CD4-positive, alpha-beta memory T cell (primary cell): ENCODE measurements at places on chromosomes 1 and 21.

GRCh38 chr1:216153130-216153529 lies 270.1 kb downstream of the USH2A start:
- no peak for DNase-seq

GRCh38 chr1:41103766-41104165 lies 82.2 kb upstream of the SLFNL1 start:
- DNase-seq = no peak

- DNase-seq = no peak
Observed at GRCh38 chr1:56355422-56355821, 223.9 kb downstream of the PLPP3 start.

- peak; percentile 71 for DNase-seq
Observed at GRCh38 chr1:180632326-180633056, 669 bp downstream of the XPR1 start.

GRCh38 chr21:44283948-44284347 lies 1.7 kb upstream of the AIRE start:
- DNase-seq = no peak

- DNase-seq = no peak
Observed at GRCh38 chr1:4045397-4046010, 145.4 kb upstream of the C1orf174 start.

DNA sequence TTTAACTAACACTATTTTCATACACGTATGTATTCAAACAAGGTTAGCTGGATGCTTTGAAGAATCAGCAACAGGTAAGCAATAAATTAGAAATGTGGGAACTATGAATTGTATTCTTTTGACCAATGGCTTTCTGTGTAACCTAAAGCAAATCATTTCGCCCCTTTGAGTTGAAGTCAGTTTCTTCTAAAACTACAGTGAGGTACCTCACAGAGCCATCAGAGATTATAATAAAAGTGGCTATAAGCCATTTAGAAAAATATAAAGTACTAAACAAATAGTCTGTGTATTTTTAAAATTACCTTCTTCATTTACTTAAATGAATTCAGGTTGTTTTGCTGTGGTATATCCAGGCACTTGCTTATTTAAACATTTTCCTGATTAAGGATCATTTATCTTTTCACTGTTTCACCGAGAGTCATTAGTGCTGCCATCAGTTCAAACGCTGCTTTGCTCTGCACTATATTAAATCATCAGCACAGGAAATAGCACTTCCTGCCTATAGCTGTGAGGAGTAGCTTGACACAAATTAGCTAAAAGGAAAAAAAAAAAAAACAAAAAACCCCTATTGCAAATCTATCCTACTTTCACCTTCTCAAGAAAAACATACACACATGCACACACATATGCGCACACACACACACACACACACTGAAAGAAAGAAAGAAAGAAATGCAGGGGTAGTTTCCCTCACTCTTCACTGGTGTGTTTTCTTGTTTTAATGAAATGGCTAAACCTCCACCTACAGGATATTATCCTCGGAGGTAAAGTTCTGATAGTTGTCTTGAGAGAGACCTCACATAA lies 39.8 kb upstream of the C1orf105 start:
- DNase-seq = peak; percentile 72

DNA sequence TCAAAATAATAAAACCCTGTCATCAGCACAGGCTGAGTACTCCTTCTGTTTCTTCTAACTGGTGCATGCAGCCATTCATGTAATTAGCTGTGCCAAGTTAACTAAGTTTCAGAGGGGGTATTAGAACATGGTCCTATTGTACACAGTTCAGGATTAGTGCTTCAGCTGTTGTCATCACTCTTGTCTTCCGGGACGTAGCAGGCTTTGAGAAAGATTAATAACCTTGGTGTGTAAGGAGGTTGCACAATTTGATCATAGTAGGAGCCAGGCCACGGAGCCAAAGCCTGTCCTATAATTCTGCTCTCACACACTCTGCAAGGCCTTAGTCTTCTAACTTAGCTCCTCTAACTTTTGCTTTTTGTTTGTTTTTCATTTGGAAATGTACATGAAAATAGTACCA lies 44.7 kb downstream of the PTGFRN start:
- no peak for DNase-seq

DNA sequence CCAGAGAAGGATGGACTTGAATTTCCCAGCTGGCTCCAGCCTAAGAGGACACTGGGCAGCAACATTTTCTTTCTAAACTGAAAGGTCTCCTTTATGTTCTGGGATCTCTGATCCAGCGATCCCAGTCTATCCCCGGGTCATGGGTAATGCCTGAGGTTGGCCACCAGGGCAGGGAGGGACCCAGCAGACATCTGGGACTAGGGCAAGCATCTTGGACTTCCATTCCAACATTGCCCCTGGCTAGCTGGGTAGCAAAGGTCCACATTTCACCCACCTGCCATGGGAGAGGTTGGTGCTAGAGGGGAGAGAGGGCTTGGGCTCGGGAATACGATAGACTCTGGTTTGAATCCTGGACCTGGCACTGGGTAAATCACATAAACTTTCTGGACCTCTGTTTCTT lies 84.6 kb downstream of the LRRN2 start:
- no peak for DNase-seq

DNA sequence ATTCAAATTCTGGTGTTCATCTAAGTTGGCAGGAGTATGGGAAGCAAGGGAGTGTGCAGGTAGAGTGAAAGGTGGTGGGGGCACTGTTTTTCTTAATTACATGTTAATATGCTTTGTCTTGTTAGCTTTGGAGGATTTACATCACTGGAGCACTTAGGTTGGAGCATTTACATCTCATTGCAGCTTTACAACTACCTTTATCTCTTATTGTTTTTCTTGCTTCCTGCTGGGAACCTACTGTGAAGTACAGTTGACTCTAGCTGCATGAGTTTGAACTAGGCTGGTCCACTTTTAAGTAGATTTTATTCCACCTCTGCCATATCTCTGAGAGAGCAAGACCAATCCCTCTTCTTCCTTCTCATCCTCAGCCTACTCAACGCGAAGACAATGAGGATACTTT lies 554.8 kb upstream of the B3GALT2 start:
- DNase-seq = no peak

GRCh38 chr1:64623750-64624191 lies 121.1 kb upstream of the RAVER2 start:
- no peak for DNase-seq

DNA sequence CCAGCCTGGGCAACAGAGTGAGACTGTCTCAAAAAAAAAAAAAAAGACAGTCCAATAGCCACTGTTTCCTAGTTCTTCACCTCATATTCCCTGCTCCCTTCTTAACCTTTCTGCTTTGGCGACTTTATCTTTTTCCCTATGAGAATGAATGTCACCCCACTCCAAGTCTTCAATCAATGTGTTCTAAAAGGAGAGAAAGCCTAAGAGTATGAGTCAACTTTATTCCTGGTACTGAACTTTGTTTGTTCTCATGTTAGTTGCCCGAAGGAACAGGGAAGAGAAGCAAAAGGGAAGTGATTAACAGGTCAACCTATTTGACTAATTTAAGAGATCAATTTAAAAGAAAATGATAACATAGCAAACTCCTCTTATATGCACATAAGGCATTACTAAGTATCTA lies 39.9 kb upstream of the SLC16A1 start:
- DNase-seq = no peak

DNA sequence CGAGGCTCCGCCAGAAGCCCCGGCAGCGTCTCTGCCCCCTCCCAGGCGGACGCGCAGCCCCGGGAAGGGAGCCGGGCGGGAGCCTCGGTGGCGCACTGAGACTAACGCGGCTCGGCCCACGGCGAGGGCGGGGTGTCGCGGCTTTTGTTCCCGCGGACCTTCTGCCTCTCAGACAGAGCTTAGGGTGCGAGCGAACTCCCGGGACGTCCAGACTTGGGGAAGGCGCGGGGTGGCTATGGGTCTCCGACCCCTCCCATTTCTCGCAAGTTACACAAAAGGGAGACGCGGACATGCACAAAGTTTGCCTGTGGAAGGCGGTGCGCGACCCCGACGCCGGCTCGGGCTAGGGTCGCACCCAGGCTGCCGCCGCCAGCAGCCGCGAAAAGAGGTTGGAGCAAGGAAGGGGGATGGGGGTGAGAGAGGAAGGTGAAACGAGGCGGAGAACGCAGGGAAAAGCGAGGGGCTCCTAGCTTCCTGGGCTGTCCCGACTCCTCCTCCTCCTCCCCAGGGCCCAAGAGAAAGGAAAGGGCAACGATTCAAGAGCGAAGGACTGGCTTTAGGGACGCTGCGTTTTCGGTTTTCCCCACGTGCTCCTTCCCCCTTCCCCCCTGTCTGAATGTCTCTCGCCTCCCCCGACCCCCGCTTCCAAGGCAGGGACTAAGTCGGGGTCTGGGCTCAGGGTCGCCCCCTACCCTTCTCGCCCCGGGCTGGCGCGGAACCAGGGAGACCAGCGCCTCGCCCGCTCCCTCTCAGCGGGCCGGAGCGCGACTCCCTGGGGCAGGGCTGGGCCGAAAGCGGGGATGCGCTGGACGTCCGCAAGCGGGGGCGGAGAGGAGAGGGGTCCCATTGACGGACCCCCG lies 729 bp downstream of the APP start:
- peak; percentile 34 for DNase-seq

DNA sequence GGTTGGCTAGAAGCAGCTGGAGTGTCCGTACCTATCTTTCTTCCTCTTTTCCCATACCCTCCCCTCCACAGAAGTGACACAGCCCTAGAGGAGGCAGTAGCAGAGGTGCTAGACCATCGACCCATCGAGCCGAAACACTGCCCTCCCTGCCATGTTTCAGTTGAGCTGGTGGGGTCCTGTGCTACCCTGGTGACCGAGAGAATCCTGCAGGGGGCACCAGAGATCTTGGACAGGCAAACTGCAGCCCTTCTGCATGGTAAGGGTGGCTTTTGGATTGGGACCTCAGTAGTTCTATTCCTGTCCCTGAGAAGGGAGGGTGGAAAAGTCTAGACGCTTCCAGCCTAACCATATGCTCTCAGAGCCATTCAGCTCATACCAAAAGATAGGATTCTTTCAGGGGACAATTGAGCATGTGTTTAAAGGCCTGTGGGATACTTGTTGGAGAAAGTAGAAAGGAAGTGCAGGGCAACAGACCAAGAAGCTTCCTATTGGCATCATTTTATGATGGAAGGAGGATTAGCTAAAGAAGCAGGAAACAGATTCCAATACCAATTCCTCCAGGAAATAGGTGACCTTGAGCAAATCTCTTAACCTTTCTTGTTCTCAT lies 11.7 kb upstream of the BNIPL start:
- DNase-seq = peak; percentile 85

GRCh38 chr1:218686258-218686657 lies 341.1 kb downstream of the TGFB2 start:
- DNase-seq = no peak

GRCh38 chr1:116693759-116694480 lies 26.4 kb upstream of the IGSF3 start:
- DNase-seq = no peak

DNA sequence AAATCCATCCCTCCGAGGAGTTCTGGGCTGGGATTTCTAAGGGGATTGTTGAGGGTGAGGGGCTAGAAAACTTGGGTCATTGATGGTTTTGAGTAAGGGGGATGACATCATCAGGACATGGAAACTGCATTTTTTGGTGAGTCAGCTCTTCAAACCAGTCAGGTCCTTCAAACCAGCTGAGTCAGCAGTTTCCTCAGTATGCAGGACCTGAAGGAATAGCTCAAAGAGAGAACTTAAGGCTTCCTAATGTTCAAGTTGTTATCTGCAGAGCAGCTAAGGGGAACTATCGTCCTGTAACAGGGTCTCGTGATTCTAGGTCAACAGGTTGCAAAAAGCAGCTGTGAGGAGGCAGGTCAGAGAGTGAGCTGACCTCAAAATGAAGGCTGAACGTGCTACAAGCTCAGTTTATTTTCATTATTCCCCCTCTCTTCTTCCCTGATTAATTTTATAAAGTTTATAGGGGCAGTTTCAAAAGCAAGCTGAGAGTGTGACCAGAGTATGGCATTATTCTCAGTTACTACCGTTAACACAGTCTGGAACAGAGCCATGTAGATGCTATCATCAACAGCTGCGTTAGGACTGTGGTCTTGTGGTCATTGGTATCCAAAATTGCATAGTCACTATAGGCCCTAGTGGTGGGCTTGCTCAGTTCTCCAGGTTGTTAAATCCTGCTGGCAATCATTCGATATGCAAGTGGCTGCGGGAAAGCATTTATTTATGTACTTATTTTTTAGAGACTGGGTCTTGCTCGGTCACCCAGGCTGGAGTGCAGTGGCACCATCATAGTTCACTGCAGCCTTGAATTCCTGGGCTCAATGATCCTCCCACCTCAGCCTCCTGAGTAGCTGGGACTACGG lies 10.7 kb upstream of the SDC3 start:
- DNase-seq = no peak

DNA sequence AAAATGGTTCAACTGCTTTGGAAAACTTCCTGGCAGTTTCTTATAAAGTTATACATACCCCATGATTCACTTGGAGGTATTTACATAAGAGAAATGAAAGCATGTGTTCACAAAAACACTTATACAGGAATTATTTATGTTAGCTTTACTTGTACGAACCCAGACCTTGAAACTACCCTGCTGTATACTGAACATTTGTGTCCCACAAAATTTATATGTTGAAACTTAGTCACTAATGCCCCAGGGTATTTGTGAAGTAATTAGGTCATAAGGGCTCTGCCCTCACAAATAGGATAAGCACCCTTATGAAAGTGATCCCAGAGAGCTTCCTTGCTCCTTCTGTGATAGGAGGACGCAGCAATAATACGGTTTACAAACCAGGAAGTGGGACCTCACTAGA lies 42.7 kb upstream of the B3GALT2 start:
- no peak for DNase-seq

GRCh38 chr1:185926588-185926987 lies 192.4 kb downstream of the HMCN1 start:
- DNase-seq = no peak

DNA sequence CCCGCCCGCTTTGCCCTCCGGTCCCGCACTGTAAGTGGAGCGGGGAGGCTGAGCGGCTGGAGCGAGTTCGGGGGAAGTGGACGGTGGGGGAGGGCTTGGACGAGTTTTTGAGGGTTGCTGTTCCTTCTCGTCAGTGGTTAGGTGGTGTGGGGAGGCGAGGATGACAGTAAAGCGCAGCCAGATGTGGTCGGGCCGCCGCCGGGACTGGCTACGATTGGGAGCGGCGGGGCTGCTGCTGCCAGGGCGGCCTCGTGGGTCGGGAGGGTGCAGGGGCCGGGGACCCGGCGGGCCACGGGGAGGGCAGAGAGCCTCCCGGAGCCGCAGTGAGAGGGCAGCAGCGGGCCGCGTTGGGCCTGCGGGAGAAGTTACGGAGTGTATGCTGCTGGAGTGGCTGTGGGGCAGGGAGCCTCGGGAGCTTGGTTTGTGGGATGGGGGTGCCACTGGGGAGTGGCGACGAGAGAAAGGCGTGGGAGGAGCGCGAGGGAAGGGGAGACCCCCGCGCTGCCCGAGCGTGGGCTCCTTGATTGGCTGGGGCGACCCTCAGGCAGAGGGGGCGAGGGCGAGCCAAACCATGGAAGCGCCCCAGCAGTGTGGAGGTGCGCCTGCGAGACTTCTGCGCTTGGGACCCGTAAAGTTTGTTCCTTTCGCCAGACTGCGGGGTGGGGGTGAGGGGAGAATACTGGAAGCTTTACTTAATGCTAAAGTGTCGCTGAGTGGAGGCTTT lies 2.1 kb downstream of the ADGRL2 start:
- no peak for DNase-seq

GRCh38 chr1:92419642-92420041 lies 67.1 kb downstream of the GFI1 start:
- no peak for DNase-seq

GRCh38 chr1:63640633-63641567 lies 47.7 kb downstream of the PGM1 start:
- DNase-seq = no peak
